ENCODE measurements at places on chromosomes 5 and 9.

GRCh38 chr5:18699681-18700080, 1065.4 kb downstream of the TAF11L14 start:
- DNase-seq, result no peak

GRCh38 chr5:148403344-148403743, 19.6 kb downstream of the FBXO38 start:
- DNase-seq, result peak; percentile 72

DNA sequence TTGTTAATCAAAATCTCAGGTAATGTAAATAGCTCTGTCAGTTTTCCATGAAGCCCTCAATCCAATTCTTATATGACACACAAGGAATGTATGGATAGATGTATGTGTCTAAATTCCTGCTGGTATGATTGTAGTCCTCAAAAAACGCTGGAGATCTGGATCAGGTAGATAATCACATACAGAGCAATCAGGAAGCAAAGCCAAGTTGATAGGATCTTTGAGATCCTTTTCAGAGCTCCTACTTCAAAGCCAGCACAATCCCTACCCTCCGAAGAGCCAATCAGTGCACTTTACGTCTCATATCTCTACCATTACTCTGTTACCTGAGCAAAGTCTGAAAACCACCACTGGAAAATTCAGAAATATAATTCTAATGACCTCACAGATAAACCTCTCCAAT, 27.4 kb downstream of the TYRP1 start:
- DNase-seq, result no peak

- peak; percentile 44 for DNase-seq
These were observed 97.8 kb downstream of the TSSK1B start for GRCh38 chr5:113336975-113337374.

GRCh38 chr5:2686321-2687124, 65.0 kb downstream of the IRX2 start:
- DNase-seq, result no peak

DNA sequence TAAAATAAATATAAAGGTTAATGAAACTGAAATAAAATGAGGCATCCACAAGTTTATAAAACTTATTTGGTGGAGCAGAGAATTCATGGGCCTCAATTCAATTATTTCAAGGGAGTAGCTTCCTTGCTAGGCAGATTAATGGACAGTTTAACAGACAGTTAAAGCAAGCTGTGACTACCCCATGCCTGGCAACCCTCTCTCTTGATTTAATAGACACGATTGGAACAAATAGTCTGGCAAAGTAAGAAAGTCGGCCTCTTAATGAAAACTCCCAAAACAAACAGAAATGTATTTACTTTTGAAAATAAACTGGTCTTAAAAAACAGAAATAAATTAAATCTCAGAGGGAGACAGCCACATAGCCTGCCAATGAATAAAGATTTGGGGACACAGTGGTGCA, 40.1 kb upstream of the ERCC6L2 start:
- no peak for DNase-seq

DNA sequence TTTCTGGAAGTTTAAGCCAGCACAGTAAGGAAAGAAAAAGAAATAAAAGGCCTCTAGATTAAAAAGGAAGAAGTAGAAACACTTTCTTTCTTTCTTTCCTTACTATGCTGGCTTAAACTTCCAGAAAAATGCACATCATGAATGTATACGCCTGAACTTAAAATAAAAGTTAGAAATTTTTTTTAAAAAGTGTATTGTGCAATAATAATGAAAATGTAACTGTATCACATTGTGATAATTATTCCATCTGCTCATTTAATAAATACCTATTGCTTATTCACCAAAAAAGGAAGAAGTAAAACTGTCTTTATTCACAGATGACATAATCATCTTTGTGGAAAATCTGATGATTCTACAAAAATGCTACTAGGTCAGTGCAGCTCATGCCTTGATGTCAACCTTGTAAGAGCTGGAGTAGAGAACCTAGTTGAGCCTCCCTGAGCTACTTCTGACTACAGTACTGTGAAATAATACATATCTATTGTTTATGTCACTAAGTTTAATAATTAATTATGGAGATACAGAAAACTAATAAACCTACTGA, 49.4 kb downstream of the MCTP1 start:
- no peak for DNase-seq

- no peak for DNase-seq
These were observed 15.9 kb upstream of the SYNPO start for GRCh38 chr5:150624334-150625163.

GRCh38 chr9:135242406-135242805, 154.9 kb downstream of the OLFM1 start:
- no peak for DNase-seq

DNA sequence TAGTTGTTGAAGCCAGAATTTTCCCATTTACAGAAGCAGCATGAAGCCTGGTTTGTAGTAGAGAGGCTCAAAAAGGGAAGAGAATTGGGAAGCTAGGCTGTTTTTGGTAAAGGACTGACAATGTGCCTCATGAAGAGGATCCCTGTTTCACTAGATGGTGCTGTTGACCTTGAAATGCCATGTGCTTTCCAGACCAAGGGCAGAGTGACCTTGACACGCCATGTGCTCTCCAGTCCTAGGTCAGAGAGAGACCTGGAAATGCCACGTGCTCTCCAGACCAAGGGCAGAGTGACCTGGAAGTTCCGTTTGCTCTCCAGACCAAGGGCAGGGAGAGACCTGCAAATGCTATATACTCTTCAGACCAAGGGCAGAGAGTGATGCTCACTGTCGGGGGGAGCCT, 32.0 kb downstream of the UNC13B start:
- DNase-seq, result no peak

DNA sequence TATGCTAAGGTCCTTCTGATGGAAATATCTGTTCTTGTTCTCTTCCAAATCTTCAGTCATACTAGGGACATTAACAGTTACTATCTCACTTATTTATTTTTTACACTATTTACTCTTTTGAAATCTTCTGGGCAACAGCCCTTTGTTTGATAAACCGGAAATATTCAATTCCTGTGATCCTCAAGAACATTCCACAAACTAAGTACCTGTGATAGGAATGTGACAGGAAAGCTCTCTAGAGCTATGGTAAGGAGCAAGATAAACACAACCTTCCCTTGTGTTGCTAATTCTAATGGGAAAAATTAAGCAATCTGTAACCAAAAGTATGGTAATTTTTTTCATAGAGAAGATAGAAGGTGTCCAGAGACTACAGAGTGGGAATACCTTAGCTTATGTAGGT, 22.0 kb upstream of the ANKRD34B start:
- DNase-seq, result no peak

DNA sequence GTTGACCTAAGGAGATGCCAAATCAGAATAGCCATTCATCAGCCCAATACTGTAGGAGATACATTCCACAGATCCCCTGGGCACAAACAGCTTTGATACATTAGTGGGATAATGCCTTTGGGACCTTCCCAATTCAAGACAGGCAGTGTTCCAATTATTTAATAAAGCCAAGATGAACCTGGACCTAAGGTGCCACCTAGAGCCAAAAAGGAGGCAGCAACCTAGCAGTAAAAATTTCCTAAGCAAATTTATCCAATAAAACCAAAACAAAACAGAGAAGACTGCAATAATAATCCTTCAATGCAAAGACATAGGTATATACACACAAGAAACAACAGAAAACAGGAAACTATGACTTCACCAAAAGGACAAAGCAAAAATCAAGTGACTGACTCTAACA, 253.0 kb downstream of the HINT1 start:
- DNase-seq, result no peak

GRCh38 chr5:159181651-159182050, 27.7 kb downstream of the RNF145 start:
- no peak for DNase-seq

DNA sequence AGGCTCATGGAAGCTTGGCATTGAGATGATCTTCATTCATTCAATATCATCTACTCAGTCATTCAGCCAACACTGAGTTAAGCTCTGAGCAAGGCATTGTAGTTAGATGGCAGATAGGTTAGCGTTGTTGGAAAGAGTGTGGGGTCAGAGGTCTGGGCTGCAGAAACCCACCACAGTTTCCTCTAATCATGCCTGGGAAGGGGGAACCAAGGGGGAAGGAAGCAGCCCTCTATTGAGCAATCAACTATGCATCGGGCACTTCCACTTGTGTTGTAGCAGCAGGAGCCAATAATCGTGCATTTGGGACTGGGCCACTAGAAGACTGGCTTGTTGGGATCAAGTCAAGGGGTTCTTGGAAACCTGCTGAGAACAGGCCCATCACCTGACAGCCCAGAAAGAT, 139.1 kb downstream of the PIP5K1B start:
- DNase-seq, result peak; percentile 84

- DNase-seq, result peak; percentile 9
These were observed 59.4 kb upstream of the SIMC1 start for GRCh38 chr5:176178789-176179188.

GRCh38 chr5:88665750-88666215, 217.2 kb downstream of the MEF2C start:
- DNase-seq, result no peak

- peak; percentile 61 for DNase-seq
These were observed 146.4 kb downstream of the SGCD start for GRCh38 chr5:156473269-156473908.

GRCh38 chr5:10705747-10706146, 55.3 kb downstream of the DAP start:
- DNase-seq, result no peak

GRCh38 chr9:136961279-136962065, 9.4 kb downstream of the LCN12 start:
- DNase-seq, result no peak

DNA sequence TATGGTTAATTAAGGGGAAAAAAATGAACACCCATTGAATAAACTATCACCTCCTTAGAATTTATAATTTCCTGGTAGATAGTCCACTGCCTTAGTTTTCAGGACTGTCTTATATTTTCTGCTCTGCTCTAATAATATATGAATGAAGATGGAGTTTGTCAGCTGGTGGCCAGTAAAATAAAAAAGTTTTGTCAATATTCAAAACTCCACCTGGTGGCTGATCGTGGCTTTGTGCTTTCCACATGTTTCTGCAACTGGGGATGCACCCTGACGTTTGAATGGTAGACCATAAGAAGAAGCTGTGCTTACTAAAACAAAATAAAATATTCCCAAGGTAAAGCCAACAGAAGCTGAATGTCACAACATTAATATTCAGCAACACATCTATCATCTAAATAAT, 286.6 kb upstream of the IZUMO3 start:
- no peak for DNase-seq

- no peak for DNase-seq
These were observed 1.4 kb downstream of the NCS1 start for GRCh38 chr9:130173666-130173983.

DNA sequence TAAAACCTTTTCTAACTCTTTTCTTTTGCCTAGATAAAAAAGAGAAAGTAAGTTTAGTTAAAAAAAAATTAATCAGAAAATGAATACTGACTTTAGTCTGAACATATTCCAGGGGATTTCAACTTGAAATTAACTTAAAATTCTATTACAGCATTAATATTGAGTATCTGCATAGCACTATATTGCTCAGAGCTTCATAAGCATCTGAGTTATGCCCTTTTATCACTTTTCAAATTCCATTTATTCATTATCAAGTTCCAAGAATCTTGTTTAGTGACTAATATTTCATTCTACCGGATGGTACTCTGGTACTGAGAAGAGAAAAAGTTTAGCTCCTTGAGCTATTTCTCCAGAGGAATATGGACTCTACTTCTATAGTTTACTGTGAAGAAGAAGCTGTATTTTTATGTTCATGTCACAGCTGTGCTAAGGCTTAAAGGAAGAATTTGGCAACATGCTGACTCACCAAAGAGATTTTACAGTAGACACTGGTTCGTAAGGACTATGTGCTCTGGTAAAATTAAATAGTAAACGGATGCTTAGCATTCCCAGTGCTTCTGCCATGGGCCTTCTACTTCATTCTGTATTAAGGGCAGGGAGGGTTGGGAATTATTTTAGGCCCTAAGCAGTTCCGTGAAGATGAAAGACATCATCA, 285.2 kb upstream of the SEMA6A start:
- no peak for DNase-seq

- no peak for DNase-seq
These were observed 568.8 kb downstream of the TLR4 start for GRCh38 chr9:118273048-118273447.

DNA sequence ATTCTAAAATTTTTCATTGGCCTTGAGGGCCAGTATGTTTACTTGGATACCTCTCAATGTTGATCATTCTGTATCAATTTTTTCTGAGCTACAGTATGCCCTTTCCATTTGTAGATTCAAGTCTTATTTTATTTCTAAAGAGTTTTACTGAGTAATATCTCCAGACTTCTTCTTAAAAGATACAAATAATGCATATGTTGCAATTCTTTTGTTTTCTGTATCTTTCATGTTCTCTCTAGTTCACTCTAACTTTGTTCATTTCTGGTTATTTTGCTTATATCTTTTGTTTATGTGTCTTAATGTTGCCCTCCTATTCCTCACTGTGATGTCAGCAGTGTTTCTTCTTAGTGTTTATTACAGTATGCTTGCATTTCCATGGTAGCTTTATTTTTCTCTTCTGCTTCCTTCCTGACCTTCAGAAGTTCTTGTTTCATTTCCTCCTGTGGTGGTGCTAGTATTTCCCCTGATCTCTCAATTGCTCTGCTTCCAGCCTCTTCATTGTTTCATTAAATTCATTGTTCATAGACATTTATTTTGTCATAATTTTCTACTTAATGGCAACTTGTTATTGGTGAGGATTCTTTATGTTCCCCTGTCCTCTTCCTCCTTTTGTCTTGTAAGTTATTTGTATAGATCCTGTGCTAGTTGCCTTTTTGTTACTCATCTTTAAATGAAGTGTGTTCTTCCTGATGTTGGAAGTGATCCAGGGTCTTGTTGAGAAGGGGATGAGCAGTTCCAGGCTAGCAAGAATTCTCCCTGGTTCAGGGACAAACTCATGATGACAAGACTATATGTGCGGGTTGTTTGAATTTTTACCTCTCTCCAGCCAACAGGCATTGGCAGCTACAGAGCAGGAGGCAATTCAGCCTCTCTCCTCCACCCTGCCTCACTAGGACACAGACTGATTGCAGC, 160.8 kb downstream of the DEPDC1B start:
- no peak for DNase-seq

DNA sequence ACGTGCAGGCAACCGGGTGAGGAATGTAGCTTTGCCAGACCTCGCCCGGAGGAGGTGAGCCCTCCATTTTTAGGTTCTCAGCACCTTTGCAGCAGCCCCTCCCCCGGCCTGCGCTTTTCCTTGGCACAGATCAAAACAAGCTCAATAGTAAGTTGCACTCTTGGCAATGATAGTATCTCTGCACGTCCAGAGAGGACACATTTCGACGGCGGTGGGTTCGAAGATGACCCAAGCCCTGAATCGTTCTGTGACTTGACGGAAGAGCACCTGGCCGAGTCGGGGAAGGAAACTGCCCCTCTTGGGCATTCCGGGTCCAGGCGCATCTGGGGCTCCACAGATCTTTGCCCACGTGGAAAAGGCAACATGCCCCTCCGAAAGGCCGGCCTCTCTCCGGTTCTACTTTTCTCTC, 904 bp downstream of the GDNF start:
- no peak for DNase-seq

DNA sequence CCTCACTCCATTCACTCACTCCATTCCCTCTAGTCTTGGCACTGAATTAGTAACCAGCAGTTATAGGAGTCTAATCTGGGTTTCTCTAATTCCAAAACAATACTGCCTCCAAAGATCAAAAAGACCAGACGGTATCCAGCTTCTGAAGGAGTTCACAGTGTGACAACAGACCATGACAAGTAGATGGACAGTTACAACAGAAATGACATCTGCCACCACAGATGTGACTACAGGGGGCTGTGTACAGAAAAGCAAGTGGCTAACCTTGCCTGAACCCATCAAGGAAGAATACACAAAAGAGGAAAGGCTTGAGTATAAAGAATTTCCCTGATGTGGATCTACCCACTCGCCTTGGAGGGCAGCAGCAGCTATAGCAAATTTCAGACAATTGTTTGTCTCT, 112.4 kb downstream of the ACTL7B start:
- no peak for DNase-seq

- DNase-seq, result no peak
These were observed 38.9 kb downstream of the SLC35D2 start for GRCh38 chr9:96344458-96345180.

Data from AML-193 (cell line).